Colonic mucosa (tissue), 4 donors: ENCODE measurements at places on chromosomes 3 and 15. TPM values are rescaled to one million over a fixed set of nuclear protein-coding genes. Genes with fewer than 3 reads are reported as not detected.

- H3K36me3 ChIP-seq, result no peaks in the 10 kb centered on the region
- no peak for DNase-seq
- peaks cover 4% of the 10 kb centered on the region for H3K4me1 ChIP-seq
- H3K27me3 ChIP-seq, result no peaks in the 10 kb centered on the region
- H3K27ac ChIP-seq, result no peak overlapping the region
Observed at GRCh38 chr15:57570994-57571393, 20.7 kb upstream of the MYZAP start.

DNA sequence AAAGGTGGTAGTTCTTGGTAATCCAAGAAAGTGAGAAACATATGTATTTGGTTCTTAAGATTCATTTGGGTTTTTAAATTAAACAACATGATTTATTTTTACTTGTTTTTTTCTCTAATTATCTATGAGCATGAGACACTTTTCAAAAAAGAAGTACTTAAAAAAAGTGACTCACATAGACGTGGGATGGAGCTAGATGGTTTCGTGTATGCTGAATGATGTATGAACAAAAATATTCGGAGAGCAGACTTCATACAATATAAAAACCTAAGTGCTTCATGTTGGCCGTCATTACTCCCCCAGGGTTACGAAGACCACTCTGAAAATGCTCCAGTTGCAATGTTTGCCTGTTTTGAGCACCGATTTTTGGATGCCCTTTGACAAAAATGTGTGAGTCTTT lies 90.9 kb downstream of the RORA start:
- DNase-seq, result no peak
- no peaks in the 10 kb centered on the region for H3K27me3 ChIP-seq
- no peak overlapping the region for H3K4me3 ChIP-seq
- H3K27ac ChIP-seq, result no peak overlapping the region

DNA sequence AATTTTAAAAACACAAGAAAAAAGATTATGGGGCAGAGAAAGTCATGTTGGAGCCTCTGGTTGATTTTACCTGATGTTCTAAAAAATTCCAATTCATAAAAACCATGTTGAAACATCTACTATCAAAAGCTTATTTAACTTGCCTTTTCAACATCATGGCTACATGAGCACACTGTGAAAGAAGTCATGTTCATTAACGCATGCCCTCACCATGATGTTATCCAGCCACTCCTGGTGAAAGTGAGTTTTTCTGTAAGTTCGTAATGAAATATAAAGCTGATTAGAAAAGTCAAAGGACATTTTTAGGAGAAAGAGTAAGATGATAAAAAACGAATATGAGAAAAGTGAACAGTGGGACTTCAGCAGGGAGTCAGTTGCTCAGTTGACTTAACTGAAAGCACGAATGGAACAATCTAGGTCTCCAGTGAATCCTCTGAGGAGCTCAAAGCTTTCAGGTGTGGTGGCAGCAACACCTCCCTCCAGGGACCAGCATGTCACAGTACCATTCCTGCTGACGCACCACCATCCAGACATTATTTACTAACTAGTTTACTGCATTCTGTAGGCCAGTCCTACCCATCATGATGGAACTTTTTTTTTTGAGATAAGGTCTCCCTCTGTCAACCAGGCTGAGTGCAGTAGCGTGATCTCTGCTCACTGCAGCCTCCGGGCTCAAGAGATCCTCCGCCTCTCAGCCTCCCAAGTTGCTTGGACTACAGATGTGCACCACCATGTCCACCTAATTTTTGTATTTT lies 95.2 kb downstream of the MEIS2 start:
- no peak for DNase-seq
- no peaks in the 10 kb centered on the region for H3K4me1 ChIP-seq
- no peaks in the 10 kb centered on the region for H3K27me3 ChIP-seq

DNA sequence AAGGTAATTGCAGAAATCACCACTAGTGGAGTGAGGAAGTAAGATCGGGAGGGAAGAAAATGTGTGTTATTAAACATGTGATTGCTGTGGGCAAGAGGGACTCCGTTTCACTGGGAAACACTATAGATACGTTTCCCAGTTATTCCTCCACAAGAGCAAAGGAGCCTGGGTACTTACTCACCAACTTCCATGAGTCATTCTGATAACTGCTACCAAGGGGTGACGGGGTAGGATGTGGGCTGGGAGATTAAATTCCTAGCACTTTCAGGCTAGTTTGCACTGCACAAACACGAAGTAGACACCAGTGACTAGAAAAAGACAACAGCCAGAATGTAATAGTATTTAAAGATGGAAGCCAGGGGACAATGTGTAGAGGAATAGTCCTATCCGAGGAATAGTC lies 812.9 kb upstream of the CFAP20DC start:
- H3K27ac ChIP-seq, result no peak overlapping the region
- H3K4me1 ChIP-seq, result no peaks in the 10 kb centered on the region
- H3K4me3 ChIP-seq, result no peak overlapping the region
- no peaks in the 10 kb centered on the region for H3K27me3 ChIP-seq
- H3K36me3 ChIP-seq, result no peaks in the 10 kb centered on the region
- no peak for DNase-seq

- H3K27ac ChIP-seq, result no peak overlapping the region
- no peak for DNase-seq
- no peak overlapping the region for H3K4me3 ChIP-seq
- H3K4me1 ChIP-seq, result no peaks in the 10 kb centered on the region
Observed at GRCh38 chr15:34699968-34700640, 54.7 kb downstream of the GJD2 start.

LEKR1 gene
- total RNA-seq, result 2.0 TPM

DNA sequence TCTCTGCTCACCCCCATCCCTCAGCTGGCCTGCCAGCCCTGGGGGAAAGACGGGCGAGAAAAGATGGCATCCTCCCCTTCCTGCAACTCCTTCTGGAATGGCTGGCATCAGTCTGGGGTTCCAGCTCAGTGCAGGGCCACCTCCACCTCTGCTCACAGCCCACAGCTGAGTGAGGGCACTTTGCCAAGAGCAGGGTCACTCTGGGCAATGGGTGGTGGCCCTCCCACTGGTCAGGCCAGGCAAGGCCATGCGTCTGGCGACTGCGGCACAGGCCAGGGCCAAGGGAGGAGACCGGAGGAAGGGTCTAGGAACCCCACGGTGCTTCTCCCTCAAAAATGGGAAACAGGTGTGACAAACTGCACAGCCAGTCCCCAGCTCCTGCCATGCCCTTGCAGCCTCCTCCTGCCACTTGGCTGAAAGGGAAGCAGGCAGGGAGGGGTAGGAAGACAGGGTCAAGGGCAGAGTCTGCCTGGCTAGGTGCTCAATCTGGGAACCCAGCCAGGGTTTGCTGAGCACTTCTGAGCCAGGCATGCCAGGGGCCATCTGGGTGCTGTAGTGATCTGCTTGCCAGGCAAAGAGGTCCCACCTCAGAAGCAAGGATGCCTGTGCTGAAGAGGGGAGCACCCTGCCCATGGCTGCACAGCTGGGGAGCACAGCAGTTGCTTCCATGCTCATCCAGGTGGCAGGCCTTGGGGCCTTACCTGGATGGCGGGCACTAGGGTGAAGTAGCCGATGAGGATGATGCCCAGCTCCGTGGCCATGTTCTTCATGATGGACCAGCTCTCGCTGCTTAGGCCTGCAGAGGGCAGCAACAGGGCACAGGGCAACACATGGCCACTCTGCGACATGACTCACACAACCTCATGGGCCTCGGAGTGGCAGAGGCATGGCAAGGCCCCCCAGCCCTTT lies 41.2 kb downstream of the PTPN23 start:
- peak overlapping the region; percentile 74 for H3K27ac ChIP-seq
- DNase-seq, result peak; percentile 63
- H3K4me3 ChIP-seq, result no peak overlapping the region
- H3K27me3 ChIP-seq, result no peaks in the 10 kb centered on the region

GRCh38 chr3:122502139-122502538 lies 12.6 kb downstream of the KPNA1 start:
- H3K4me1 ChIP-seq, result no peaks in the 10 kb centered on the region
- H3K27ac ChIP-seq, result no peak overlapping the region
- no peak for DNase-seq
- no peaks in the 10 kb centered on the region for H3K27me3 ChIP-seq

DNA sequence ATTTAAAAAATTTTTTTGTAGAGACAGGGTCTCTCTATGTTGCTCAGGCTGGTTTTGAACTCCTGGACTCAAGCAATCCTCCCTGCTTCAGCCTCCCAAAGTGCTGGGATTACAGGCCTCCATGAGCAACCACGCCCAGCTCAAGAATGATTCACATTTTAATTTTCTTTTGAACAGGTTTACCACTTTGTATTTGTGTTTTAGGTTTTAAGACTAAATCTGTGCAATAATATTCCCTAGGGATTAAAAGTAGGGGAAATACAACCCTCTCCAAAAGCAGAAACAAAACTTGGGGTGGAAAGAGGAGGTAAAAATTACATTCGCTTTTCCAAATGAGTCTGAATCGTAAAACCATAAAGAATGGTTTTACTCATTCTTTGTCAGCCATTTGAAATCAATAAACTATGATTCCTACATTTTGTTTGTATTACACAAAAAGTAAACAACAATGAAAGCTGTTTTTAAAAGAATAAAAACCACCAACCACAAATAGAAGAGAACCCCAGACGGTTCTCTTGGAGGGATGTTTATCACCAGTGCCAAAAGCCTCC lies 37.8 kb downstream of the SLC24A1 start:
- no peak overlapping the region for H3K27ac ChIP-seq
- H3K4me3 ChIP-seq, result no peak overlapping the region
- no peaks in the 10 kb centered on the region for H3K4me1 ChIP-seq
- no peak for DNase-seq

- DNase-seq, result peak; percentile 85
- peaks cover 5% of the 10 kb centered on the region for H3K4me1 ChIP-seq
- no peaks in the 10 kb centered on the region for H3K27me3 ChIP-seq
- H3K4me3 ChIP-seq, result no peak overlapping the region
Observed at GRCh38 chr15:80856809-80857377, 77.7 kb downstream of the CEMIP start.

DNA sequence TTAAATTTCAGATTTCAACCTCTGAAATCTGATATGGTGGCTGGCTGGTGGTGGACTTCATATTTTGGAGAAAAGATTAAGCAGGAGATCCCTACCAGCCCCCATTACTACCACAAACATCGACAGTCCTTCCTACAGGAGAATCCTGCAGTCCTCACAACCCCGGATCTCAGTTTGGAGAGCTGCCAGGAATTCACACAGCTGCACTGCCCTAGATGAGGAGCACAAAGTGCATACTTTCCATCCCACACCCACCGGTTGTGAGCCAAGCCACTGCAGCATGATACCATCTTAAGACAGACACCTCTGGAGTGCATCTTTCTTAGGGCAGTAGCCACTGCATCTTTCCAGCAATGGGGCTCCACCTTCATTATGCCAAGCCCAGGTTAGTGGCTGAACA lies 185.5 kb upstream of the GPR149 start:
- H3K36me3 ChIP-seq, result no peaks in the 10 kb centered on the region
- H3K27ac ChIP-seq, result no peak overlapping the region
- no peaks in the 10 kb centered on the region for H3K27me3 ChIP-seq

KCNMB2 gene
- 0.72 TPM for total RNA-seq

HHLA2 gene
- 192 TPM for total RNA-seq

DNA sequence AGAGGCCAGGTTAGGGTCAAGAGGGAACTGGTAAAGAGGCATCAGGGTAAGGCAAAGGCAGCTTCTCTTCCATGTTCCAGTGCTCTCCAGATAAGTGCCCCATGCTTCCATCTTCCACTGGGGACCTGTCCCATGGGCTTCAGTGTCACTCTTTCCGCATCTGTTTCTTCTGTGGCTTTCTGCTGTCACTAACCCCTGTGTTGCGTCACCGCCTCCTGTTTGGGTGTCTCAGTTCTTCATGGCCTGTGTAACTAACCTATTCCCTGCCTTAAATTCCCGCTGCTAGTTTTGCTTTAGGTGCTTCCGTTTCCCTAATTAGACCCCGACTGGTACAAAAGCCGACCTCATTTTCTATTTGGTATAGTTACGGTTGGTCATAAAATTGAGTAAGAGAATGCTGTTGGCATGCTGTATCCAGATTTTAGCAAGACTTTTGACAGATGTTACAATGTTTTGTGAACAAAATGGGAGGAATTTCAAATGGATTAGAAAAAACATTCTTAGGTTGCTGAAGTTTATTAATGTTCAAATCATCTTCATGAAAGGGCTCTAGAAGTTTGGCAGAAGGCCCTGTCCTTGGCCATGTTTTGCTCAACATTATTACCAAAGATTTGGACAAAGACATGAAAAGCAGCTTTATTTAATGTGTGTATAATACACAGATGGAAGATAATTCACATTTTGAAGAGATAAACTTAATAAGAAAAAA lies 245.3 kb downstream of the BBX start:
- no peak for DNase-seq
- no peaks in the 10 kb centered on the region for H3K4me1 ChIP-seq
- no peak overlapping the region for H3K27ac ChIP-seq

GRCh38 chr3:77563012-77563411 lies 523.1 kb downstream of the ROBO2 start:
- no peak overlapping the region for H3K4me3 ChIP-seq
- DNase-seq, result no peak
- H3K27me3 ChIP-seq, result no peaks in the 10 kb centered on the region
- H3K36me3 ChIP-seq, result no peaks in the 10 kb centered on the region
